ENCODE measurements at places on chromosomes 11 and 22.

- H3K4me3 ChIP-seq: no peak overlapping the region
- no peak overlapping the region for H3K27ac ChIP-seq
- peaks cover 15% of the 10 kb centered on the region for H3K4me1 ChIP-seq
- peaks cover 24% of the 10 kb centered on the region for H3K27me3 ChIP-seq
- H3K36me3 ChIP-seq: no peaks in the 10 kb centered on the region
- no peak for DNase-seq
Measured at GRCh38 chr11:61023086-61023965, 51.8 kb downstream of the CD6 start.

GRCh38 chr11:202490-202889 lies 4.7 kb downstream of the BET1L start:
- H3K4me3 ChIP-seq: no peak overlapping the region
- H3K4me1 ChIP-seq: peaks cover 37% of the 10 kb centered on the region
- no peaks in the 10 kb centered on the region for H3K27me3 ChIP-seq
- peak; percentile 47 for DNase-seq

DNA sequence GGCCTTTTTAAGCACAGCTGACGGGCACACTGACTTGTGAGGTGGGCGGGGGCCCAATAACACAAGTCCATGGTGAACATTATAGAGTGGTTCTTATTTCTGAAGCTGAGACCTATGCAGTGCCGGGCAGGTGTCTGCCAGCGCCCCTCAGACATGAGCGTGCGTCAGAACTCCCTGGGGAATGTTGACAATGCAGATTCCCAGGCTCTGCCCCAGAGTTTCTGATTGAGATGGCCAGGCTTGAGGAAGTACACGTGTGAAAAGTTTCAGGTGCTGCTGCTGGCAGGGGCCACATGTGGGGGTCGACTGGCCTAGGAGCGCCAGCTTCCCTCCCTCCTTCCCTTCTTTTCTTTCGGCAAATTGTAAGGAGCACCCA lies 46.2 kb downstream of the TPCN2 start:
- no peak overlapping the region for H3K27ac ChIP-seq
- H3K36me3 ChIP-seq: peaks cover 28% of the 10 kb centered on the region
- no peak for DNase-seq

DNA sequence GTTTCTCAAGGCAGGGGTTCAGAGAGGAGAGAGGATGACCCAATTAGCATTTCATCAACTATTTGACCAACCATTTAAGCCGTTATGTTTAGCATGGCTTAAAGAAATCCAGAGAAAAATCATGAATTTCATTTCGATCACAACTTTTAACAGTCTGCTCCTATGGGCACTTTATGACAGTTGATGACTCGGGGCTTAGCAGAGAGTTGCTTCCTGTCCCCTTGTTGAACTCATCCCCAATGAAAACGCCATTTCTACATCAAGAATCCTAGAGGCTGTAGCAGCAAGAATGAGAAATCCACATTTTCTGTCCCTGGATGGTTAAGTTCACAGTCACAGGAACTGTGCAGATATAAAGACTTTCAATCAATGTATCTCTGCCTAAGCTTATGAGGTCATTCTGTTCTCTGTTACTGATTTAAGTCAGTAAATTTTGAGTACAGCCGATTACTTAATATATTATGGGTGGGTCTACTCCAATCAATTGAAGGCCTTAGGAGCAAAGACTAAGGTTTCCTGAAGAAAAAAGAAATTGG lies 81.1 kb downstream of the BDNF start:
- H3K36me3 ChIP-seq: no peaks in the 10 kb centered on the region
- H3K4me3 ChIP-seq: no peak overlapping the region
- H3K27me3 ChIP-seq: no peaks in the 10 kb centered on the region
- DNase-seq: no peak
- no peak overlapping the region for H3K27ac ChIP-seq

DNA sequence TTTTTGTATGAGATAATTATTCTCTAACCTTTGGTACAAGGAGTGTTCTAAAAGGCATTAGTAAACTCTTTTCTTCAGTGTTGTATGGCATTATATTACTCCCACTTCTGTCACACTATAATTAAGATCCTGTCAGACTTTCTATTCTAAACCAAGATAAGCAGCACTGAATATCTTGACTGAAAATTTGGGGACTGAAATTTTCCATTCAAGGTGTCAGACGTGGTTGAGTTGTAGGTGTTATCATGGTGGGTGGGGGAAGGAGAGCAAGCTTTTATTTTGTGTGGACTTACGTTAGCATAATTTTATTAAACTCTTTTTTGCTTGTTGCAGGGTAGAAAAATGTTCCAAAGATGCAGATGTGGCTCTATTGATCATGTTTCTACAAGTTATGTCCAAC lies 22.9 kb downstream of the MUC15 start:
- no peak for DNase-seq
- H3K36me3 ChIP-seq: no peaks in the 10 kb centered on the region
- no peaks in the 10 kb centered on the region for H3K27me3 ChIP-seq
- H3K27ac ChIP-seq: no peak overlapping the region
- no peaks in the 10 kb centered on the region for H3K4me1 ChIP-seq
- H3K4me3 ChIP-seq: no peak overlapping the region

Data from suprapubic skin (tissue), 4 donors.